Activated CD4-positive, alpha-beta T cell treated with anti-CD3 and anti-CD28 coated beads, Interleukin-2, amount 10 ng/mL, durations not matched to agents 24 days and 14 days (primary cell): ENCODE measurements at places on chromosomes 1 and 21.
A peak's percentile ranks its signal among the peaks of the same experiment; 100 is the strongest.

DNA sequence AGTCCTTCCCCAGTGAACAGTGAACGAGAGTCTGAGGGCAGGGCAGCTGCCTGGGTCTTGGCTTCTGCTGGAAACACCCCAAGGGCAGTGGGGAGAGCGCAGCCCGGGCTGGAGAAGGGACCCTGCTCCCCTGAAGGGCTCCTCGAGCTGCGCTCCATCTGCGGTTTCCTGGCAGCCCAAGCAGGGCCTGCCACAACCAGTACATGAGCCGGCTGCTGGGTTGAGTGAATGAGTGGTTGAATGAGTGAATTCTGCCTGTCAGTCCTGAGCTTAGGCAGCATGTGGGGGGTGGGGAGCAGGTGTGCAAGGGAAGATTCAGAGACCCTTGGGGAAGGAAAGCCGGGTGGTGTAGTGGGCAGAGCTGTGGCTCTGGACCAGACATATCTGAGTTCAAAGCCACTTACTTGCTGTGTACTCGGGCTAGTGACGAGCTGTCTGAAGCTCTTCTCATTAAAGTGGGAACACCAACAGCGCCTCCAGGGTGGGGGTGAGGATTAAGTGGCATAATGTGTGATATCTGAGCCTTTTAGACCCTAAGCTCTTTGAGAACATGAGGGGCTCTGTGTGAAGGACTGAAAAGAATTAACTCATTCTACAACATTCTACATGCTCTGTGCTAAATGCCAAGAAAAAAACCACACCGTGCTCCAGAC lies 3.7 kb downstream of the OPRD1 start:
- H3K27ac ChIP-seq, result no peak overlapping the region
- no peak overlapping the region for H3K4me3 ChIP-seq
- H3K36me3 ChIP-seq, result no peaks in the 10 kb centered on the region
- DNase-seq, result peak; percentile 65
- peaks cover 2% of the 10 kb centered on the region for H3K4me1 ChIP-seq

DNA sequence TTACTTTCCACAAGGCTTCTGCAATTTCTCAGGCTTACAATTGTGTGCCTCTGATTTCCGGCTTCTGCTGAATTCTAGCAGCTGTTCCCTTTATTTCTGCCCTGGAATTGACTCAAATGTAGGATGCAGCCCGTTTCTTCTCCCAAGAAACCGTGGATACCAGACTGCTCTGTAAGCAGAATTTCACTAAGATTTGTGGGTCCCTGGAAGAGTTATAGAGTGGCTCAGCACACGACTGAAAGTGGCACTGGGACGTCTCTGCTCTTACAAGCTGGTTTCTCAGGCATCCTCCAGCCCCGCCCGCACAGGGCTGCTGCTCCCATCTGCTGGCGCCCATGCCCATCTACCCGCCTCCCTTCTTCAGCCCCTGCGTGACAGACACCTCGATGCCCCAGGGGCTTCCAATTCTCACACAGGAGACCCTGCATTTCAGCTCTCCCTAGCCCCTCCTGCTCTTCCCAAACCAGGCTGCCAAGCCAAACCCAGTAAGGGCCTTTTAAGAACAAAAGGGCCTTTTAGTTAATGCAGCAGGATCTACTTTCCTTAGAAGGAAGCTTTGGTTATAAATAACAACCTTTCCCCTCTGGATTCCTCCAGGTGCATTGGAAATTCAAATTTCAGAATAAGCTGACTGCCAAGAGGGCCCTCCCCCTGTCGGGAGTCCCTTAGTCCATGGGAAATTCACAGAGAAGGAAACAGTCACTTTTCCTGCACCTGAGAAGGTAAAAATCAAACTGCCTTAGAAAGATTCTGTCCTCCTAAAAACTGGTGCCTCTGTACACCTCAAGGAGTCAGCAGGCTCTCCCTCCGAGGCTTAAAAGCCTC lies 45.4 kb upstream of the TENT5B start:
- no peak overlapping the region for H3K4me3 ChIP-seq
- H3K4me1 ChIP-seq, result no peaks in the 10 kb centered on the region
- H3K27me3 ChIP-seq, result no peaks in the 10 kb centered on the region
- no peak for DNase-seq
- H3K27ac ChIP-seq, result no peak overlapping the region

GRCh38 chr1:70819785-70820184 lies 227.8 kb downstream of the PTGER3 start:
- no peak overlapping the region for H3K27ac ChIP-seq
- no peaks in the 10 kb centered on the region for H3K4me1 ChIP-seq
- DNase-seq, result no peak
- H3K27me3 ChIP-seq, result no peaks in the 10 kb centered on the region
- H3K36me3 ChIP-seq, result no peaks in the 10 kb centered on the region
- no peak overlapping the region for H3K4me3 ChIP-seq

GRCh38 chr1:212952641-212952976 lies 2.3 kb downstream of the VASH2 start:
- no peak overlapping the region for H3K4me3 ChIP-seq
- peaks cover 8% of the 10 kb centered on the region for H3K4me1 ChIP-seq
- peaks cover 71% of the 10 kb centered on the region for H3K27me3 ChIP-seq
- no peak for DNase-seq
- no peak overlapping the region for H3K27ac ChIP-seq
- H3K36me3 ChIP-seq, result no peaks in the 10 kb centered on the region
